ENCODE measurements at places on chromosomes 1 and 21. TPM values are rescaled to one million over a fixed set of nuclear protein-coding genes. Genes with fewer than 3 reads are reported as not detected.

The PAX7 gene
- total RNA-seq = not detected

The TMCO1 gene
- total RNA-seq = 43.0 TPM

The ZSWIM5 gene
- total RNA-seq = 1.6 TPM

The CD1C gene
- 40.8 TPM for total RNA-seq

The RIPPLY3 gene
- not detected for total RNA-seq

The IFI44 gene
- 10.4 TPM for total RNA-seq

The RAB42 gene
- total RNA-seq = 0.20 TPM

- H3K27ac ChIP-seq = peak overlapping the region; percentile 84
- H3K36me3 ChIP-seq = no peaks in the 10 kb centered on the region
- peaks cover 21% of the 10 kb centered on the region for H3K4me1 ChIP-seq
These were observed 53.5 kb downstream of the LDLRAD2 start for GRCh38 chr1:21865609-21865942.

DNA sequence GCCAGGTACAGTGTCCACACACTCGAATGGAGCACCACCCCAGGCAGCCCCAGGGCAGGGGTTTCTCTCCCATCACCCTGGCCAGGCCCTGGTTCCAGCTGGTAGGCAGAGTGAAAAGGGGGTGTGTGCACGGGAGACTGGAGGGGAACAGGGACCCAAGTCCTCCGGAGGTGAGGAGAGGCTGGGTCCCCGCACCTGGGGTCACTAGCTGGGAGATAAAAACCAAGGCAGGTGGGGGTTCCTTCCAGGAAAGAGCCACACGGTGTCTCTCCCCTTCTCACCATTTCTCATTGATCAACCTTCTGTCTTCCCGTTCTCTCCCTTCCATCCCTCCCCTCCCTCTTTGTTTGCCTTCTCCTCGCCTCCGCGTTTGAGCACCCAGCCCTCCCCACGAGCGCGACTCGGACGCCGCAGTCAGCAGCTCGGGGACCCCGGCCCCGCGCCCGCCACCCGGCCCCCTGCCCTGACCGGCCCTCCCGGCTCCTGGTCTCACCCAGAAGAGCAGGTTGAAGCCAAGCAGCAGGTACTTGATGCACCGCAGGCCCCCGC lies 358 bp downstream of the TSPAN2 start:
- H3K27ac ChIP-seq = no peak overlapping the region
- DNase-seq = no peak
- peaks cover 11% of the 10 kb centered on the region for H3K4me1 ChIP-seq
- H3K36me3 ChIP-seq = no peaks in the 10 kb centered on the region

GRCh38 chr21:30138483-30138882 lies 28.1 kb downstream of the CLDN17 start:
- no peaks in the 10 kb centered on the region for H3K4me1 ChIP-seq
- no peaks in the 10 kb centered on the region for H3K27me3 ChIP-seq
- H3K27ac ChIP-seq = no peak overlapping the region
- H3K4me3 ChIP-seq = no peak overlapping the region
- H3K36me3 ChIP-seq = no peaks in the 10 kb centered on the region

DNA sequence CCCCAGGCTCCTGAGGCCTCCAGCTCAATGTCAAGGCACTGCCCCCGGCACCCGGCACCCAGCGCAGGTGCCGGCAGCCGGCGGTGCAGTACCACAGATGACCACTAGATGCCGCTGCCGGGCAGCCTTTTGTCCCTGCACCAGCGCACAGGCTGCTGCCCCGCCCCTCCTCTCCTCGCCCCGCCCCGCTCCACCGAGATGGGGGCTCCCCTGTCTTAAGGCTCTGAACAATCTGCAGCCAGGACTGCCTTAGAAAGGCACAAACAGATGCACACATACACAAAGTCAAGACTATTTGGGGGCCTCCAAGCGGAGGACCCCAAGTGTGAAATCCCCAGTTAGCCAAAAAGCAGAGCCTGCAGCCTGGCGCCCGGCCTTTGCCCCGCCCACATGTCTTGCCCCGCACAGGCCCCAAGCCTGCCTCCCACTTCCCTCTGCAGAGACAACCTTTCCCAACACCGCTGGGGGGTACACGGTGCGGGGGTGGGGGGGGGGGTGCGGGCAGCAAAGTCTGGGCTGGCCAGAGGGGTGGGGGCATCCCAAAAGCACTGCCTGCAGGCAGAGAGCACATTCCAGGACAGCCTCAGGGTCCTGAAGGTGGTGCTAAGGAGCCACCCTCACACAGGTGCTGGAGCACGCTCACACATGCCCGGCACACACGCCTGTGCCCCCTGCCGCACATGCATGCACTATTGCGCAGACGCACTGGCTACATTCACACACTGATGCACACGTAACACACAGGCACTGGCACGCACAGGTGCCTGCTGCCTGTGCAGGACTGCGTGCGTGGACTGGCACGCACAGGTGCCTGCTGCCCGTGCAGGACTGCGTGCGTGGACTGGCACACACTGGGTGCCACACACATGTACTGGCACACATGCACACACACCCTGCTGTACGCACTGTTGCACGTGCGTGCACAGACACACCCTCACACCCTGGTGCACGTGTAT lies 37.1 kb downstream of the ARHGEF16 start:
- peak overlapping the region; percentile 66 for H3K4me3 ChIP-seq
- no peak overlapping the region for H3K27ac ChIP-seq
- H3K36me3 ChIP-seq = no peaks in the 10 kb centered on the region
- peaks cover 6% of the 10 kb centered on the region for H3K4me1 ChIP-seq
- no peaks in the 10 kb centered on the region for H3K27me3 ChIP-seq
- DNase-seq = peak; percentile 89

DNA sequence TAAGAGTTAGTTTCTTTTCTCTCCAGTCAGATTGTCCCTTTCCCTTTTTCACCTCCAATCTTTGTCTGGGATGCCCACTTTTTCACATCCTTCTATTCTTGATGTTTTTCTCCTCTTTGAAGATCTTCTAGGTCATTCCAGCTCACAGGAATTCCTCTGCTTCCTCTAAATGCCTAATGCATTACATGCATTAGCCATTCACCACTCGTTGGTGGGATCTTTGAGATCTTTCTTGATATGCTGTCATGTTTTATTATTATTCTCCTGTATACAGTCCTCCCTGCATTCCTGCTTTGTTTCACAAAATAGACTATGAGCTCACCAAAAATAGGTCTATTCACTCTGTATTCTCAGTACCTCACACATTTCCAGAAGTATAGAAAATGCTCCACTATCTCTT lies 129.0 kb downstream of the LYPLAL1 start:
- H3K27me3 ChIP-seq = no peaks in the 10 kb centered on the region
- H3K4me1 ChIP-seq = no peaks in the 10 kb centered on the region
- no peak overlapping the region for H3K27ac ChIP-seq
- peaks cover under 1% of the 10 kb centered on the region for H3K36me3 ChIP-seq
- no peak for DNase-seq
- no peak overlapping the region for H3K4me3 ChIP-seq

DNA sequence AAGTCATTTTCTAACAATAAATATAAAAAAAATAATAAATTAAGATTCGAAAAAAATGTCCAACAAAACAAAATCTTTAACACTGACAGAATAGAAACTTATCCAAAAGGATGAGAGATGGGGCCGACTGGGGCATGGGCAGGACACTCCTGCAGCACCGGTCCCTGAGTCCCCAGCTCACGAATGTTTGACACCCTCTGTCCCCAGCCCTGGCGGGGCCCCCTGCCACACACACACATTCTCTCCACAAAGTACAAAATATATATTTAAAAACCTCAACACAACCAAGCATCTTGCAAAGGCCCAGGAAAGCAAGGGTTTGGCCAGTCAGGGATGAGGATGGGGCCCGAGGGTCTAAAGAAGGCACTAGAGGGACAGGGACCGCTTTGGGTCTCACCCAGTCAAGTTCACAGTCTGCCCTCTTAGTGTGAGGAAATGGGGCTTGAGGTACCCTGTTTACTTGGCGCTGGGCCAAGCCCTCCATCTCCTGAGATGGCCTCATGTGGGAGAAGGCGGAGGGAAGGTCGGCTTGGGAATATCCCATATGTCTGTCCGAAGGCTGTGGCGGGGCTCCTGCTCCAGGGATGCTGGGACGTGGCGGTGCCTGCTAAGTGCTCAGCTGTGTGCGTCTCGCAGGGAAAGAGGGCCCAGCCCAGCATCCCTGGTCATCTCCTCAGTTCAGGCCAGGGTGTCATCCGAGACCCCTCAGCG lies 31.3 kb downstream of the EPHA2 start:
- no peak for DNase-seq
- H3K4me3 ChIP-seq = no peak overlapping the region
- no peak overlapping the region for H3K27ac ChIP-seq
- no peaks in the 10 kb centered on the region for H3K36me3 ChIP-seq
- peaks cover 4% of the 10 kb centered on the region for H3K4me1 ChIP-seq

DNA sequence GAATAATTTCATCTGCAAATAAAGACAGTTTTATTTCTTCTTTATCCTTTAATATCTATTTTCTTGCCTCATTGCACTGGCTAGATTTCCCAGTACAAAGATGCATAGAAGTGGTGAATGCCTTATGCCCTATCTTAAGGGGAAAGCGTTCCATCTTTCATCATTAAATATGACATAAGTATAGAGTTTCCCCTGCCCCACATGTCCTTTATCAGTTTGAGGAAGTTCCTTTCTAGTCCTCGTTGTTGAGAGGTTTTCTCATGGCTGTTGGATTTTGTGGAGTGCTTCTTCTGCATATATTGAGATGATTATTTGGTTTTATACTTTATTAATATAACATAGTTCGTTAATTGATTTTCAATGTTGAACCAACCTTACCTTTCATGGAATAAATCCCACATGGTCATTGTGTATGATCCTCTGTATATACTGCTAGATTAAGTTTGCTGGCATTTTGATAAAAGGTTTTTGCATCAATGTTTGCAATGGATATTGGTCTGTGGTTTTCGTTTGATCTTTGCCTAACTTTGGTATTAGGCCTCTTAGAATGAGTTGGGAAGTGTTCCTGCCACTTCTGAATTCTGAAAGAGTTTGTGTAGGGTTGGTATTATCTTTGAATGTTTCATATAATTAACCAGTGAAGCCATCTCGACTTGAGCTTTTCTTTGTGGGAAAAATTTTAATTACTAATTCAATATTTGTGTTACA lies 15.6 kb downstream of the PRKACB start:
- H3K4me1 ChIP-seq = peaks cover 78% of the 10 kb centered on the region
- DNase-seq = no peak
- H3K27me3 ChIP-seq = no peaks in the 10 kb centered on the region
- H3K4me3 ChIP-seq = no peak overlapping the region
- peaks cover 16% of the 10 kb centered on the region for H3K36me3 ChIP-seq

DNA sequence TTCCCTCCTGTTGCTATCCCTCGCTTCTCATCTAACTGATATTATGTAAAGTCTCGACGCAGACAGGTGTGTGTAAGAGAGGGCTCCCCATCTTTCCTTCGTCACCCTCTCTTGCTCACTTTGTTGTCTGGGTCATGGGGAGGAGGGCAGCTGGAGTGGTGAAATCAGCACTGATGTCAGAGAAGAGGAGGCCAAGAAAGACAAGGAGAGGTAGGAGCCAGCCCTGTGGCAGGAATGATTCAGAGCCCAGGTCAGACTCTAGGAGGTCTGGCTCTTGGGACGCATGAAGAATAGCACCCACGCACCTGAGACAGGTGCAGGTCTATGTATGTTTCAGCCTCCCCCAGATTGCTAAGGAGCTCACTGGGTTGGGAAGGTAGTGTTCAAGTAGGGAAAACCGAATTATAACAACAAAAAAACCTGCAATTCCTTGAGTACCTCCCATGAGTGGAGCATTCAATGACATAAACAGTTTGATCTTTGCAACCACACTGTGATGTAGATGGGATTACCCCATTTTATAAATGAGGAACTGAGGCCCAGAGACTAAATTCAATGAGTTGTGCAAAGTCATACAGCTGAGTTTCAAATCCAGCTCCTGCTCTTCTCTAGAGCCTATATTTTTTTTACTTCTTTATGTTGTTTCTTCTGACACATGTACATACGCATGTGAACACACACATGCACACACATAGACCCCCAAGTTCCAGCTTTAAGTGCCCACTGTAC lies 10.4 kb downstream of the NUAK2 start:
- DNase-seq = no peak
- peaks cover 64% of the 10 kb centered on the region for H3K36me3 ChIP-seq
- peaks cover 84% of the 10 kb centered on the region for H3K4me1 ChIP-seq

GRCh38 chr21:28068455-28069358 lies 924.0 kb downstream of the LTN1 start:
- peaks cover 19% of the 10 kb centered on the region for H3K4me1 ChIP-seq
- no peak overlapping the region for H3K27ac ChIP-seq
- no peaks in the 10 kb centered on the region for H3K27me3 ChIP-seq
- no peaks in the 10 kb centered on the region for H3K36me3 ChIP-seq
- DNase-seq = no peak

DNA sequence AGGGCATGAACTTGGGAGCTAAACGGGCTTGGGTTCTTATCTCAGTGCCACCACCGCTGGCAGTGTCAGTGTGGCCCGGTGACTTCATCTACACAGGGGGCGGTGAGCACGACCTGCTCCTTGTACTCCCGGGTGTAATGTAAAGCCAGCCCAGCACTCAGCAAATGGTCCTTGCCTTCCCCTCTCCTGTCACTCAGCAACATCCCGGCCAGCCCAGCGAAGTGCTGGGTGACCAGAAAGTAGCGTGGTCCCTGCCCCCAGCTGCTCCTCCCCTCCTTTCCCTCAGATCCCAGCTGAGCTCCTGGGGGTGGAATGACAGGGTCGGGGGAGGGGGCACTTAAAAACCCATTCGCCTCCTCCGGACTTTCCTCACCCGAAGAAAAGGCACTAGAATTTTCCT lies 7.2 kb downstream of the KCNN3 start:
- no peak for DNase-seq
- H3K36me3 ChIP-seq = no peaks in the 10 kb centered on the region
- H3K4me3 ChIP-seq = no peak overlapping the region
- H3K27me3 ChIP-seq = peaks cover 10% of the 10 kb centered on the region
- no peak overlapping the region for H3K27ac ChIP-seq

DNA sequence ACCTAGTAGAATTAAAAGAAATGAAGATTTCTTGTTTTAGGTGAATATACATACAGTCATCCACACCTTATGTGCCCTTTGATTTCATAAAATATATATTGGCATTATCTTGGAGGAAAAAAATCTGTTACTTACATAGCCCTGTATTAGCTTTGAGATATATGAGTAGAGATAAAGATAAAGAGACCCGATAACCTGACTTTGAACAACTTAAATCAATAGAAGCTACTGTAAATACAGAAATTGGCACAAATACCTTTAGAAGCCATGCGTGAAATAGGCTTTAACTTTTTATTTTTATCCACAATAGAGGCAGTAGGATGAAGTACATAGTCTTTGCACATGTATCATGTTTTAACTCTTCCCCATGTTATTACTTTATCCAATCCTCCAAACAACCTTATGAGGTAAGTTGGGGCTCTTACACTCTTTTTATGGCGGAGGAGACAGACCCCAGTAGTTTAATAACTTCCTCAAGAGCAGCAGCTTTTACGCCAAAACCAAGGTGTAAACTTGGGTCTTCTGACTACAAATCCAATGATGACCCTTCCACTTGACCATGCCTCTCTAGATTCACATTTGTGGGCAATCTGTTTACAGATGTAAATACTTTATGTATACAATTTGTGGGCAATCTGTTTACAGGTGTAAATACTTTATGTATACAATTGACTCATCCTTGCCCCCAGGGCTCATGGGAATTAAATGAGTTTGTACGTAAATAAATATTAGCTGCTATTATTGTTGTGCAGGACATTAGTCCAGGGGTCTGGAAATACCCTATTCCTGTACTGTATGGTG lies 2.1 kb downstream of the CD55 start:
- peaks cover 52% of the 10 kb centered on the region for H3K36me3 ChIP-seq
- H3K4me1 ChIP-seq = peaks cover 67% of the 10 kb centered on the region
- H3K4me3 ChIP-seq = peak overlapping the region; percentile 72
- DNase-seq = no peak
- peak overlapping the region; percentile 59 for H3K27ac ChIP-seq
